ENCODE measurements at places on chromosomes 7 and 10. TPM values are rescaled to one million over a fixed set of nuclear protein-coding genes. Genes with fewer than 3 reads are reported as not detected.

GRCh38 chr7:152383341-152384234 is 52.2 kb downstream of the KMT2C start:
- H3K36me3 ChIP-seq = no peaks in the 10 kb centered on the region
- no peak overlapping the region for H3K4me3 ChIP-seq
- H3K27me3 ChIP-seq = no peaks in the 10 kb centered on the region
- no peaks in the 10 kb centered on the region for H3K4me1 ChIP-seq
- no peak for DNase-seq

DNA sequence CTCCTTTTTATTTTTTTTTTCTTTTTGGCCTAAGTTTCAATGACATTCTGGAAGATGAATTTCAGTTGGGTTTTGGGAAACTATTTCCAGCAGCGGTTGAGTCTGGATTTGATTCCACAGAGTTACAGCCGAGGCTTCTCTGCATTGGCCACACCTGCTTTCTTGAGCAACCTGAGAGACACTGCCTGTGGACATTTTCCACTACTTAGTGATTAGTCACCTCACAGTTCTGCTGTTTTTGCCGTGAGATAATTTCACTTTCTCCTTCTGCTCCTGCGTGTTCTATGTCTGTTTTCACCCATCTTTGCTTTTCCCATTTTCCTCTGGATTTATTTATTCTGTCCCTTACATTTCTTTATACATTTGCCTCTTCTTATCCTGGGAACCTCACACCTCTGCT is 243.0 kb downstream of the BICC1 start:
- H3K36me3 ChIP-seq = no peaks in the 10 kb centered on the region
- no peak overlapping the region for H3K27ac ChIP-seq
- H3K4me3 ChIP-seq = no peak overlapping the region

DNA sequence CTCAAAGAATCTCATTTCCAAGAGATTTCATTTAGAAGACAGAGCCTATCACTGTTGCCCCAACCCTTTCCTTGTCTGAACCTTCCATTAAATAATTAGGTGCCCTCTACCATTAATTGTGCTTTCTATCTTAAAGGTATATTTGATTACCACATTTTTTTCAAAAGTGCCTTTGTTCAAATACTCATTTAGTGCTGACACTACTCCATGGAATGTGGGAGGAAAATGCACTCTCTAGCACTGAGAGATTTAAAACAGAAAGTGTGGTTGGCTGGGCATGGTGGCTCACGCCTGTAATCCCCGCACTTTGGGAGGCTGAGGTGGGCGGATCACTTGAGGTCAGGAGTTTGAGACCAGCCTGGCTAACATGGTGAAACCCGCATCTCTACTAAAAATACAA is 119.8 kb downstream of the CACNA2D1 start:
- no peaks in the 10 kb centered on the region for H3K4me1 ChIP-seq
- H3K4me3 ChIP-seq = no peak overlapping the region
- no peaks in the 10 kb centered on the region for H3K27me3 ChIP-seq

DNA sequence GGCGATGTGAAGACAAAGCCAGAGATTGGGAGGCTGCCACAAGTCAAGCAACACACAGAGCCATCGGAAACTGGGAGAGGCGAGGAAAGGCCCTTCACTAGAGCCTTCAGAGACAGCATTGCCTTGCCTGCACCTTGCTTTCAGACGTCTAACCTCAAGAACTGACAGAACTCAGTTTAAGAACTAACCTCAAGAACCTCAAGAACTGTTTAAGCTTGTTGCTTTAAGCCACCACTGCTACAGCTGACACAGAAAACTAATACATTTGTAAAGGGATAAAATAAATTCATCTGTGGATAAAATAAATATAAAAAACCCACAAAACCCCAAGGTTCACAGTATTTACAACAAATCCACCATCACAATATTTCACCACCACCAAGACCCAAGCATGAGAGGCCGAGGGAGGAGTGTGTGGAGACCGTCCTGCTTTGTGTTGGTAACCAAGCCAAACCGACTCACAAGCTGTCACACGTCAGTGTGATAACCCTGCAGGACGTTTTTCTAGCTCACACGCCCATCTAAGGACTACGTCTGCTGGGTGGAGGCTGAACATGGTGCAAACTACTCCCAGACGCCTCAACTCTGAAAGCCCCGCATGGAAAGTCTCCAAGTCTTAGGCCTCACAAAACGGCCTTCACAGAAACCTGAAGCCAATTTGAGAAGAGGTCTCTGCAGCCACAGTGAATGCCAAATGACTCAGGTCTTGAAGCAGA is 116.8 kb downstream of the ABLIM1 start:
- peaks cover 50% of the 10 kb centered on the region for H3K4me1 ChIP-seq
- H3K36me3 ChIP-seq = no peaks in the 10 kb centered on the region
- DNase-seq = no peak
- H3K27ac ChIP-seq = no peak overlapping the region
- no peaks in the 10 kb centered on the region for H3K27me3 ChIP-seq

DNA sequence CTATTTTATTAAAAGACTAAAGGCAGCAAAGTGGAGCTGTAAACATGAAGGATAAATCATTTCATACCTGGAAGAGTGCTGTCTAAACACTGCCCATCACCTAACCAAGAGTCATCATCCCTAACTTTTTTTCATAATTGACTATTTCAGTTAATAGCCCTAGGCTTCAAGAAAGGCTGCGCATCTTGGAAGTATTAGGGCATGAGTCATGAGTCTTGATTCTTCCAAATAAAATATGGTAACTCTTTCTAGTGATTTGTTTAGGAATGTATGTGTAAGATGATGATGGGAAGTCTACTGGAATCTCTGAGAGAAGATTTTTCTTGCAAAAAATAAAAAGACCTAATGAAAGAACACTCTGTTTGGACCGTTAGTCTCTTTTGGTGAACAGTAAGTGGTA is 207.7 kb upstream of the AHR start:
- no peaks in the 10 kb centered on the region for H3K4me1 ChIP-seq
- H3K27ac ChIP-seq = no peak overlapping the region
- DNase-seq = no peak
- no peaks in the 10 kb centered on the region for H3K36me3 ChIP-seq
- H3K4me3 ChIP-seq = no peak overlapping the region
- no peaks in the 10 kb centered on the region for H3K27me3 ChIP-seq

PLPP4 gene
- total RNA-seq = not detected

GRCh38 chr7:123655614-123656013 is at the start of gene LMOD2:
TSS of gene LMOD2 (plus strand) at chr7:123655866. CDS start at chr7:123655964, 98 bp downstream.
- DNase-seq = no peak
- H3K36me3 ChIP-seq = no peaks in the 10 kb centered on the region
- peaks cover 4% of the 10 kb centered on the region for H3K27me3 ChIP-seq
- no peak within 1 kb of the TSS for H3K4me3 ChIP-seq
- H3K27ac ChIP-seq = no peak within 1 kb of the TSS

DNA sequence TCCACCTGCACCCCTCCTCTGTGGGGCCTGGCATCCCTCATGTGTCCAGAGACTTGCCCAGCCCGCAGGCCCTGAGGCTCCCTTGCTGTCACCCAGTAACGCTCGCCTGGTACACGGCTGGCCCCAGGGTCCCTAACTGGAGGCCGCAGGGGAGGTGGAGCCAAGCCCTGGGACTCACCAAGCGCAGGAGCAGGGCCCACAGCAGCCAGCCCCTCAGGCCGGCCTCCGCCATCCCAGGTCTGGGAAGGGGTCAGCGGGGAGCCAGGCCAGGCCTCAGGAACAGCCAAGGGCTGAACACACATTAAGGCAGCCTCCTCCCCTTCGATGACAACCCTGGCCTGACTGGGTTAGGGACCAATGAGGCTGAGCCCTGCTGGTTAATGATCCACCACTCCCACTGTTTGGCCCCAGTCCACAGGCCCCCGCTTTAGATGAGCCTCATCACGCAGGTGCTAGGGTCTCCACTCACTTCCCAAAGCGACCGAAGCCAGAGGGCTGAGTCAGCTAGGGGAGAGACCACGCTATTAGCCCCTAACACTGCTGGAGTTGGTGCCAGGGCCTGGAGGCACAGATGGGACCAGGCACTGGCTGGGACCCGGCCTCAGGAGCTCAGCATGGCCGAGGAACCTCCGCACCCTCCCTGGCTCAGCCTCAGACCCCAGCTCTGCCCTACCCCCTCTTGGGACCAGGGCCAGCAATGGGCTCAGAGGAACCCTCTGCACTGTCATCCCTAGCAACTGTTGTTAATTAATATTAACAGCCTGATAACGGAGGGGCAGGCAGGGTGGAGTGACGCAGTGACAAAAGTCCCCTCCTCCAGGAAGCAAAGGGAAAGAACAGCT is at the start of gene NPC1L1:
TSS of gene NPC1L1 (minus strand) at position 303 of the 842 bp plus-strand sequence. CDS start at position 232, 71 bp downstream.
- H3K4me1 ChIP-seq = no peaks in the 10 kb centered on the region
- H3K4me3 ChIP-seq = no peak within 1 kb of the TSS
- no peak for DNase-seq

GRCh38 chr10:44660271-44660670 is 250.9 kb upstream of the TMEM72 start:
- no peaks in the 10 kb centered on the region for H3K36me3 ChIP-seq
- no peaks in the 10 kb centered on the region for H3K27me3 ChIP-seq
- no peak overlapping the region for H3K4me3 ChIP-seq
- no peak for DNase-seq

MALRD1 gene
- not detected for total RNA-seq

DNA sequence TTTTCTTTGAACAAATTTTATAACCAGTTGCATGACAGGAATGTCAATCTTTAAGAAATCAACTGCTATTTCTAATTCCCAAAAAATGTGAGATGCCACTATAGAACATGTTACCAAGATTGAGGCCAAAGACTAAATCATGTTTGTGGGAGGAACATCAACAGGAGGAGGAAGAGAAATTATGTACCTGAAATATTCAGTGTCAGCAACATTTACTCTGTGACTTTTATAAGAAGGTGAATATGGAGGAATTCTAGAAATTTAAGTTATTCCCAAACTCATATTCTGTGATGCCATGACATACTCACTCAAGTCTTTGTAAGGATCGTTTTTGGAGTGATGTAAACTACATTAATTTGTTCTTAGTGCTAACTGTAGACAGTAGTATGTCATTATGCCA is 408.4 kb downstream of the SH2D4B start:
- no peaks in the 10 kb centered on the region for H3K36me3 ChIP-seq
- no peaks in the 10 kb centered on the region for H3K4me1 ChIP-seq
- H3K27me3 ChIP-seq = no peaks in the 10 kb centered on the region
- no peak for DNase-seq
- H3K4me3 ChIP-seq = no peak overlapping the region

GIMAP8 gene
- 0.47 TPM for total RNA-seq

DNA sequence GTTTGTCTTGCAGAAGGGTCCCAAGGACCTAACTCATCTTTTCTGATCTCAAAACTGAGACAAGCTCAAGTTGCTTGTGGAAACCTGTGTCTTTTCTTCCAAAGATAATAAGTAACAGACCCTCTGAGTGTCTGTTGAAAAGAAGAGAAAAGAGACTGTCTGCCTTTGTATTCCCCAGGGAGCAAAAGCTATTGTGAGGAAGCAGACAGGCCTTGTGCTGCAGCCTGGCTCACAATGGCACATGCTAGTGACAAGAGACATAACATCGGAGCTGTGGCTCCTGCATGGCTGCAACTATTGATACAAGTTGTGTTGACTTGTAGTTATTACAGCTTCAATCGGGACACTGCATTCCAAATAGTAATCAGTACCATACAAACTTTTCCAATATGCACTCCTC is 202.9 kb downstream of the DKK1 start:
- H3K27me3 ChIP-seq = no peaks in the 10 kb centered on the region
- no peak overlapping the region for H3K4me3 ChIP-seq
- DNase-seq = no peak
- H3K36me3 ChIP-seq = no peaks in the 10 kb centered on the region
- H3K27ac ChIP-seq = no peak overlapping the region

DNA sequence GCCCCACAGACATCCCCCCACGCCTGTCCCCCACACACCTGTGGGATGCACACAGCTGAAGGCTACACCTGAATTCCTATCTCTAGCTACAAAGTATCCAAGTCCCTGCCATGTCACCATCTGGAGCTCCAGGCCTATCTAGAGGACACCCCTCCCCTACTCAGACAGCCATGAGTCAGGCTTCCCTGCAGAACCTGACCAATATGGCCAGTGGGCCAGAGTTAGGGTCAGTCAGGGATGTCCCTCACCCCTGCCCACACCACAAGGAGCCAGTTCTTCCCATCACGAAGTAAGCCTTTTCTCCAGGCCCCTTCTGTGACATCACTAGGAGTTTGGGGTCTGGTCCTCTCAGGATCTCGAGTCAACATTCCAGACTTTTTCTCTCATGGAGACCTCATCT is 10.6 kb upstream of the SLC18A3 start:
- no peak overlapping the region for H3K4me3 ChIP-seq
- DNase-seq = no peak
- H3K36me3 ChIP-seq = no peaks in the 10 kb centered on the region
- H3K27me3 ChIP-seq = no peaks in the 10 kb centered on the region

DNA sequence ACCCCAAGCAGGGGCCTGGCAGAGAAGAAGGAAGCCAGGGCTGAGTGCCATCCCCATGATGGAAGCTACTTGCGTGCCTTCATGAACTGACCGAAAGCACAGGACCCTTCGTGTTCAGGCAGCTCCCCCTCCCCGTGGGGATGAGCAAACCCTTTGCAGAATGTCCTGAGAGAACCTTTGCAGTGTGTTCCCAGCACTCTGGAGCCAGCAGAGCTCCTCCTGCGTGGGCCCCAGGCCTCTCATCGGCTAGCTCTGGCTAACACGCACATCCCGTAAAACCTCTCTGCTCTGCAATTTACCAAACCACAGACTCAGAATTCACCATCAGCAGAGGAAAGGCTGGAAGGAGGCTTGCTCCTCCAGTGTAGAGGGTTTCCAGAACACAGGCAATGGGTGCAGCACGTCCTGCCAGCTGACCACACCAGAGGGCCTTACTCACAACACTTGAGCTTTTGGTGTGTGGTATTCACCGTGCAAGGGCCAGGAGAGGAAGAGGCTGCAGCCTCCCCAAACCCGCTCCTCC is 3.1 kb downstream of the SH3PXD2A start:
- peaks cover 13% of the 10 kb centered on the region for H3K27me3 ChIP-seq
- no peak for DNase-seq
- H3K4me3 ChIP-seq = no peak overlapping the region
- H3K27ac ChIP-seq = no peak overlapping the region
- H3K36me3 ChIP-seq = no peaks in the 10 kb centered on the region

Measured in B cell (primary cell).